ENCODE measurements at places on chromosomes 12 and 14.

DNA sequence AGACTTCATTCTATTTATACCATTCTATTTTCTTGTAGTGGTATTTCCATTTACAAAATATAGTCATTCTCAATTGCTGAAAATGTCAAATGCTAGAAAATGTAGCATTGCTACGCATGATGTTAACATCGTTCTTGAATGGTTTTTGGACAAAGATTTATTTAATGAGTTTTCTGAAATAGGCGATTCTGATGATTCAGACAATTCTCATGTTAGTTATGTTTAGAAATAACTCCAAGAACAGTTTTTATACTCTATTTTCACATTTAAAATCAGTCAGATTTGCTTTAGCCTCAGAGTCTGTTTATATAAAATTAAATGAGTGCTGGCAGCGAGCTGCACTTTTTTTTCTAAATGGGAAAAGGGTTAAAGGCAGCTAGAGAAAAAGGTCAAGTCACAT is 414.8 kb upstream of the MGAT4C start:
- no peak for DNase-seq

DNA sequence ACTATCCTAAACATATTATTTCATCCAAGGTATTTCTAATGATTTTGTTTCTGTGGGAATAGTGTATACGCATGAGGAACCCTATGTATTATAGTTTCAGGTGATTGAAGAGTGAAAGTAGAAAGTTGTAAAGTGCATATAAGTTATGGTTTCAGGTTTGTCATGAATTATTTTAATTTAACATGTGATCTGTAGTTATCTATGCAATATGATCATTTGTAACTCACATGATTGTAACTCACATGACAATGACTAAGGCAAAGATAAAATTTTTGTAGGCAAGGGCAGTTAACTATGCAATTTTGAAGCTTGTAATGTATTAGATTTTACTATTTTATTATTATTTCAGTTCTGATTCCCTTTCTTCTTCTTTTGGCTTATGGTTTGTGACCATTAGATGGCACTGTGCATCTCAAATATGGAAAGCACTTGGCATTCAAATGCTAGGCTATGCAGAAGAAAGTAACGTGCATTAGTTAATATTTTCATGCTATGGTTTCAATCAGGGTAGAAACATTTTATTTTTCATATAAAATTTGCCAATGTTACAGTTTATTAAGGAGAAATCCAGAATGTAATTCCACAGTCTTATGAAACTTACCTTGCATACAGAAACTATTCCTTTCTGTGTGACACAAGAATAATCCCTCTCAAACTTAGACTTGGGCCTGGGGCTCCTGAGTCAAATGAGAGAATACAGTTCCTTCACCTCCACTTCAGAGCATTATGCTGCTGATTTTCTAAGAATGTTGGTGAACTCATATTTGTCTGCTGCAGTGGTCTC is 15.8 kb upstream of the TMEM30B start:
- peak; percentile 53 for DNase-seq

GRCh38 chr12:92226071-92226661 is 80.5 kb upstream of the BTG1 start:
- no peak for DNase-seq

- no peak for DNase-seq
These were observed 12.5 kb upstream of the STRN3 start for GRCh38 chr14:31038521-31039166.

GRCh38 chr14:70358631-70359030 is 852 bp downstream of the COX16 start:
- DNase-seq: peak; percentile 32

DNA sequence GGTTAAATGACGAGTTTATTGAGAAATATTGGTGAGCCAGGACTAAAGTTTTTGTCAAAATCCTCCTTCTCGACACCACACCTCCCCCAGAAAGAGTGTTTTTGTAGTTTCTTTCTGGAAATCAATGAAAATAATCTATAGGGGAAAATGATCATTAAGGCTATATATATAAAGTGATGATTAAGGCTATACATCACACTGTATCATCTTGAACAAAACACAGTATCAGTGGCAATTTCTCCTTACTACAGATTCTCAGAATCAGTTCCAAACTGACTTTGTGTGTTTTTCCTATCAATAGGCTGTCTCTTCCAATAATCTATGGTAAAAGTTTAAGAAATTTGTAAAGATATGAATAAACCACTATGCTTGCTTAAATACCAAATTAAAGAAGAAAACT is 81.7 kb downstream of the IFNG-AS1 start:
- no peak for DNase-seq

- no peak for DNase-seq
These were observed 12.0 kb downstream of the VDR start for GRCh38 chr12:47892819-47893218.

- no peak for DNase-seq
These were observed 6.6 kb upstream of the HOXC13 start for GRCh38 chr12:53931844-53932581.

GRCh38 chr14:99147366-99147740 is 124.6 kb downstream of the BCL11B start:
- DNase-seq: no peak
